ENCODE measurements at places on chromosomes 5 and 9.

DNA sequence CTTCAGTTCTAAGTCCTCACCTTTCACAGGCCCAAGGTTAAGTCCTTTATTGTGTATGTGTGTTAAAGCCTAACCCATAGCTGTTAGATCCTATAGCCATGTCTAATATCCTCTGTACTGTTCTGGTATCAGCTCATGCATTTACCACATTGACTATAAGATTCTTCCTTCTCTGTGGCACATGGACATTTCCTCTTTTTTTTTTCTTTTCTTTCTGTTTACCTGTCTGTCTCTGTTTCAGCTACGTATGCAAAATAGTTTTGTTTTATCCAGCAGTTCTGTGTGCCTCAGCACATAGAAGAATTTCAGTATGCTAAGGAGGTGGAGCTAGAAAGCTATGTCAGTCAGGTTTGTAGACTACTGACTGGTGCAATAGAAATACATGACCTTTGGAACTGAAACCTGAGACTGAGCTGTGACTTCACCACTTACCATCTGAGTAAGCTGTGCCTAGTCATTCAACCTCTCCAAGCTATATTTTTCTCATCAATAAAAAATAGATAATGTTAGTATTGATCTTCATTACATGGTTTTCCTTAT is 155.6 kb upstream of the VLDLR start:
- no peak for DNase-seq

DNA sequence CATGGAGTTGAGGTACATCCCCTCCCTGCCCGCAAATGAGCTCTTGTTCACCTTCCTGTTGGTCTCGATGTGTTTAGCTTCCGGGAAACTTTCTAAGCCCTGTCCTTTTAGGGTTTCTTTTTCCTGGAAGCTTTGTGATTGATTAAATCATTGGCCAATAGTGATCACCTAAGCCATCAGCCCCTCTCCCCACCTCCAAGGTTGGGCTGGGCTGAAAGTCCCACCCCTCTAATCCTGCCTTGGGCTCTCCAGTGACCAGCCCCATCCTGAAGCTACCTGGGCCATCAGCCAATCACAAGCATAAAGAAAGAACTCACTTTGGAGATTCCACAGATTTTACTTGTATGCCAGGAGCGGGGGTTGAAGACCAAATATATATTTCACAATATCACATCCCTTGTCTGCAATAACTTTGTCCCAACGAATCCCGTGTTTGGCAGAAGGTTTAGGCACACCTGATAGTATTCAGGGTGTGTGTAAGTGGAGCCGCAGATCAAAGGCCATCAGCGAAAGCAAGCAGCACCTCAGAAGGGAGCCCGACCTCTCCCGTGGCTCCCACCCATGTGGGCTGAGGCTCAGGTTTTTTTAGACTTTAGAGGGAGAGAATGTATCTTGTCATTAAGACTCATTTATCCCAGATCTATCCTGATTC is 20.4 kb downstream of the ROPN1L start:
- no peak for DNase-seq

DNA sequence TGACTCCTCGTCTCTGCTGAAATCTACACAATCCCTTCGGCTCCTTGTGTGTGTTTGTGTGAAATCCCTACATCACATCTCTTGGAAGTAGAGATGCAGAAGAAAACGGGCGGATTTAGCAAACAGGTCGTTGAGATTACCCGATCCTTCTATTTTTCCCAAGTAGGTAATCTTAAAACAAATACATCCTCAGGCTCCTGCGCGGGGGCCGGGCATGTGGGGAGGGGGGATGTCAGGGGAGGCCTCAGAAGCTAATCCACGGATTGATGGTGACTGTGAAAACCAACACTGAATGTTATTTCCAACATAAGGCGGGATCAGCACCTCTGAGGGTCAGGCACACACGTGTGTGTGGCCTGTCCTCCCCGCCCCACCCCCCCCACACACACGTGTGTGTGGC is 137.8 kb downstream of the ROR2 start:
- DNase-seq: no peak

GRCh38 chr9:112777914-112778313 is 27.4 kb downstream of the SNX30 start:
- no peak for DNase-seq

- no peak for DNase-seq
Measured at GRCh38 chr5:82259172-82259800, 18.9 kb downstream of the RPS23 start.

- DNase-seq: no peak
Measured at GRCh38 chr5:158953929-158954534, 145.7 kb downstream of the EBF1 start.

DNA sequence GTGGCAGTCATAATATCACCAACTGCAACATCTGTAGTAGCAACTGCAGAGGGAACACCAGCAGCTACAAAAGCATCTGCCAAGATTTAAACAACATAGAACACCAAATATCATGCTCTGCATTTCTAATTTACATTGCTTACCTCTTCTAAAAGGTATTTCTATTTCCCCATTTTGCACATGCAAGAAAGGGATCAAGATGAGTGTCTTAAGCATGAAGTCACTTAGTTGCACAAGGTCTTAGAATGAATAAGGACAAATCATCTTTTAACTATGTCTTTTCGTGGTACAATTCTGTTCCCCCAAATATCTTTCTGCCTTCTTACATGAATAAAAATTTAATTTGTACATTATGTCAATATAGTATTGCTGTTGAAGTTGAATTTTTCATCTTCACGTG is 1746.4 kb downstream of the EFNA5 start:
- no peak for DNase-seq

GRCh38 chr5:151051066-151051930 is 29.5 kb downstream of the TNIP1 start:
- DNase-seq: peak; percentile 54

DNA sequence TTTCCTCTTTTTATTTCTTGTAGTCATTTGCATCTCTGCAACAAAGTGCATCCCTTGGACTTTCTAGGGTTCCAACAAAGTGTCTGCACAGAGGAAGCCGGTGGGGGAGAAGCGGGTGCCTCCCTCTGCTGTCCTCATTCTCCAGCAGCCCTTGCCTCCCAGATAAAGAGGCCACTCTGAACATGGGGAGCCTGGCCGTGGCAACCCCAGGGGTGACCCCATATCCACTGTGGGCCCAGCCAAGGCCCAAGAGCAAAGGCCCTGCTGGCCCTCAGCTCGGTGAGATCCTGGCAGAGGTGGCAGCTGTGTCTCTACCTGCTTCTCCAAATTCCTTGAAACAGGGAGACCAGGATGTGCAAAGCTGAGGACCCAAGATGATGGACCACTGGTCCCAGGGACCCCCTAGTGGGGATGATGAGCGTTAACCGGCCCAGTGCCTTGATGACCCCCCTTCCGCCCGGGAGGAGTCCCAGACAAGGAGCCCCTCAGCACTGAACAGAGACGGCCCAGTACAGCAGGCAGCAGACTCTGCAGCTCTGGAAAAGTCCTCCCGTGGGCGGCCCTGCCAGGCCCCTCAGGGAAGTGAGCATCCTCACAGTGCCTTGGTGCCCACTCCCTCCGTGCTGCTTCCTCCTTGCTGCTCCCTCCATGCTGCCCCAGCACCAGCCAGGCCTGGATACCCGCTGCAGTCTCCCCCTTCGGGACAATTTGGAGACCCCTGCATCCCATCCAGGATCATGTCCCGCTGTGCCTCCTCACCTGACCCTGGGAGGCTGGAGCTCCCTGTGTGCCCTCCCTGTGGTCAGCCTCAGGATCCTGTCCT is 62.5 kb downstream of the MRPL36 start:
- DNase-seq: no peak

DNA sequence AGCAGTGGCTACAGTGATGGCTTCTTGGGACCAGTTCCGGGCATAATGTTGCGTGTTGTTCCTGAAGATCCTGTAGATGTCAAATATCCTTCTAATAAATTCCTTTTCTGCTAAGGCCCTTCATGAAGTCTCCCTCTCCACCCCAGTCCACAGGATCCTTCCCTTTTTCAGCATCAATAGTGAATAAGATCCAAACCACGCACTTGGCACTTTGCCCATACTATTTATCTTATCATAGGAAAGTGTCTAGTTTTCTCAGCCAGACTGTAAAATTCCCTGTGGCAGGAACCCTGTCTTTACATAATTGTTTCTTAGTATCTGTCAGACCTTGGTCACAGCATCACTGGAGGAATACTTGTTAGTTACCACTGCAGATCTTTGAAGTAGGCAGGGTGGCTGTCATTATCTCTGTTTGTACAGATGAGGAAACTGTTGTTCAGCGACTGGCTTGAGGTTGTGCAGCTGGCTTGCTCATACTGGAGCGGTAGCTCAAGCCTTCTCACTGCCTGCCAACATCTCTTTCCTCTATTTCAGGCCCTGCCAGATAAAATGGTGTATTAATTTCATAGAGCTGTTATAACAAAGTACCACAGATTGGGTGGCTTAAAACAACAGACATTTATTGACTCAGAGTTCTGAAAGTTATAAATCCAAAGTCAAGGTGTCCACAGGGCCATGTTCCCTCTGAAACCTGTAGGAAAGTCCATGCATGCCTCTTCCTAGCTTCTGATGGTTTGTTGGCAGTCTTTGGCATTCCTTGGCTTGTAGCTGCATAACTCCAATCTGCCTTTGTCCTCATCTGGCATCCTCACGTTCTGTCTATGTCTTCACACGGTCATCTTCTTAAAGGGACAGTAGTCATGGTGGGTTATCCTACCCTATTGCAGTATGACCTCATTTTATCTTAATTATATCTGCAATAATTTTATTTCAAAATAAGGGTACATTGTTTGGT is 33.5 kb upstream of the APC start:
- no peak for DNase-seq

- DNase-seq: no peak
Measured at GRCh38 chr9:78695519-78695918, 398.6 kb downstream of the PSAT1 start.

- no peak for DNase-seq
Measured at GRCh38 chr5:127186657-127187056, 103.9 kb upstream of the MEGF10 start.

- no peak for DNase-seq
Measured at GRCh38 chr9:21751998-21752397, 50.4 kb upstream of the MTAP start.

- DNase-seq: no peak
Measured at GRCh38 chr9:13975611-13976290, 338.2 kb downstream of the NFIB start.

DNA sequence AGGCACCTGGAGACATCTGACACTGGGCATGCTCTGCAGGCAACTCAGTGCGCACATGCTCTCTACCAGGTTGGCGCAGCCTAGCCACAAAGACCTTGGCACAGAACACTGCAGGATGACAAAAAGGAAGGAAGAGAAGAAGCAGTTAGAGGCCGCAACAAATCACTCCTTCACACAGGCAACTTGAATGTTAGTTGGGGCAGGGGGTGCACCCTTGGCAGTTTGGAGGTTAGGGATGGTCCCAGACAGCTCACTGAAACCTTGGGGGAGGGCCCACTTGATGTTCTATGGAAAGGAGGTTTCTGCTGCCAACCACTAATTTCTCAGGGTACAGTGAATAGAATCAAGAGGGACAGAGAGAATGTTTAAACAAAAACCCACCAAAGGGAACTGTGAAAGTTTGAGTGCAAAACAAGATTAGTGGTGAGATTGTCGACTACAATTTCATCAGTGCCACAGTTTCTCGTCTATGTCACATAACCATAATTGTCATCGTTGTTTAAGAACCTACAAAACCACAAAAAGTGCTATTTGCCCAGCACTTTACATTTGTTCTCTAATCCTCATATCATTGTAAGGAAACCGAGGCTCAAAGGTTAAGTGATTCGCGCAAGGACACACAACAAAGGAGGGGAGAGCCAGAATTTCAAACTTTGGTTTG is 48.7 kb downstream of the FBXW11 start:
- DNase-seq: peak; percentile 72

GRCh38 chr5:139578325-139578724 is 17.2 kb downstream of the UBE2D2 start:
- no peak for DNase-seq

GRCh38 chr9:119050281-119050680 is 319.0 kb downstream of the BRINP1 start:
- DNase-seq: no peak

DNA sequence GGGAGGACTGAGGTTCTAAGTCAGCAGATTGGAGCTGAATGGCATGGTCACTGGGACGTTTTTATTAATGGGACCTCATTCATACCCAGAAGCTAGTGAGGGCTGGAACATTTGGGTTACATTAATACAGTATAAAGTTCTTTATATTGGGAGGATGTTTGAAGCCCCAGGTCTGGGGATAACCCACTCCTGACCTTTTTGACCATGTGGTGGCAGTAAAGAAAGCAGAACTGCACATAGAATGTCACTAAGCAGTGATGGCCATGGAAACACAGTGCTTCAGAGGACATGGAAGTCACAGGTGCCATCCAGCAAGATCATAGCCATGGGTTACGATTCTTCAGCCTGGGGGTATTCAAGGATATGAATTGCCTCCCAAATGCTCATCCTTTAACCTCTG is 176.0 kb downstream of the ATP10B start:
- no peak for DNase-seq

DNA sequence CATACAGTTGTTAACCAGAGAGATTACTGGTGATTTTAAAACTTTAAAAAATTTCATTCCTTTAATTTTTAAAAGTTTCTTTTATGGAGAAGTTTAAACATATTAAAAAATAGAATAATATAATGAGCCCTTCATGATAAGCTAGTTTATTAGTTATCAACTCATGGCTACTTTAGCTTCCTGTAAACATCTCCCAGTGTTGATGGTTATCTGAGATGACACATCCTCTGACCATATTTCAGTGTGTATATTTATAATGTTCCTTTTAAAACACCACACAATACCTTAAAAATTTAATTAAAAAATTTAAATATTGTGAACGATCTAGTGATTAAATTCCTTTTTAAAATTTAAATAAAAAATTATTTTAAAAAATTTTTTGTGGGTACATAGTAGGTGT is 74.1 kb downstream of the IPO11 start:
- no peak for DNase-seq

GRCh38 chr9:133026426-133026825 is 4.4 kb upstream of the GTF3C5 start:
- DNase-seq: no peak

DNA sequence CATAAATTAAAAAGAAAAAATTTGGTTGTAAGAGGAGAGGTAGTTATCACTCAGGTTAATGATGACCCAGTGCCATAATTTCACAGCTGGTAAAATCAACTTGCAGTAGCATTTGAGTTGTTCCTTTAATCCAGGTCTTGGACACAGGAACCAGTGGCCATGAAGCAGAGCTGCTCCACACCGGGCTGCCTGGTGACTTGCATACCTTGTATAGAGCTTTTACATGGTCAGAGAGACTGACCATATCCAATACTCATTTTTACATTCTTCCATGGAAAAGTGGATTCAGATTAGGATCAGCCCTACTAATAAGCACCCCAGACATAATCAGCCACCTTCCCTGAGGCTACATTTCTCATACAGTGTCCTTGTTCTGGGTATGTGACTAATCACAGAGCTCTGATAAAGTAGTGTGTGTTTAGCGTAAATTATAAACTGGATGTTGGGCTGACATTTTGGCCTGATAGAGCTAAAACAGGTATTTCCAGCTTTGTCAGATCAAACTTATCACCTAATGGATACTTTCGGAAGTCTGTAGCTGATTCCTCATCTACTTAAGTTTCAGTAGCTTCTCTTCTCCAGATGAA is 77.0 kb upstream of the ZSWIM6 start:
- no peak for DNase-seq

- DNase-seq: no peak
Measured at GRCh38 chr9:93247099-93247865, 63.3 kb downstream of the WNK2 start.

Data from stimulated activated CD4-positive, alpha-beta T cell treated with anti-CD3 and anti-CD28 coated beads, Interleukin-12 subunit alpha, Interleukin-12 subunit beta, amount 100 ng/mL, for 48 hours (primary cell).